ENCODE measurements at places on chromosomes 5 and 9.

DNA sequence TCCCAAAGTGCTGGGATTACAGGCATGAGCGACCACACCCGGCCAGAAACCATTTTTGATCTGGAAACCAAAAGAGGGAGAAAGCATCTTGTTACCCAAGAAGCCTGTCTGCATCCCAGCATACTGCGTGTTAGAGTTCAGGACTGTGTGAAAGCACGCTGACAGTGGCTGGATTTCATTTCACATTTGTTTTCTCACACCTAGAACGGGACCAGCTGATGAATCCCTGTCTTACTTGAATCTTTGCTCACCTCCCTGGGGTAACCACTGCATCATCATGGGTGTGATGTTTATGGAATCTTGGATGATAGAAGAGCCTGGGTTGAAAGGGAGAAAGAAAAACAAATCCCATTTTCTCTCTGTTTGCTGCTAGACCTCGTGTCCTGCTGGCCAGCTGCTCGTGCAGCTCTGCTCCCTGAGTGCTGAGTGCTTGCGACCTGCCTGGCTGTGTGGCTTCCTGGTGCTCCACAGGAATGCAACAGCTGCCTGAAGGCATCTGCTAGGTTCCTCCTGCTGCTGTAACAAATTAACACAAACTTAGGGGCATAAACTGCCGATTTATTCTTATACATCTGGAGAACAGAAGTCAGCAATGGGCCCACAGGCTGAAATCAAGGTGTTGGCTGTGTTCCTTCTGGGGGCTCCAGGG, 378.3 kb upstream of the DAP start:
- no peak for DNase-seq

- DNase-seq = no peak
Measured at GRCh38 chr9:121499177-121499426, 542 bp downstream of the GGTA1 start.

- DNase-seq = no peak
Measured at GRCh38 chr5:155512329-155512728, 498.8 kb downstream of the KIF4B start.

DNA sequence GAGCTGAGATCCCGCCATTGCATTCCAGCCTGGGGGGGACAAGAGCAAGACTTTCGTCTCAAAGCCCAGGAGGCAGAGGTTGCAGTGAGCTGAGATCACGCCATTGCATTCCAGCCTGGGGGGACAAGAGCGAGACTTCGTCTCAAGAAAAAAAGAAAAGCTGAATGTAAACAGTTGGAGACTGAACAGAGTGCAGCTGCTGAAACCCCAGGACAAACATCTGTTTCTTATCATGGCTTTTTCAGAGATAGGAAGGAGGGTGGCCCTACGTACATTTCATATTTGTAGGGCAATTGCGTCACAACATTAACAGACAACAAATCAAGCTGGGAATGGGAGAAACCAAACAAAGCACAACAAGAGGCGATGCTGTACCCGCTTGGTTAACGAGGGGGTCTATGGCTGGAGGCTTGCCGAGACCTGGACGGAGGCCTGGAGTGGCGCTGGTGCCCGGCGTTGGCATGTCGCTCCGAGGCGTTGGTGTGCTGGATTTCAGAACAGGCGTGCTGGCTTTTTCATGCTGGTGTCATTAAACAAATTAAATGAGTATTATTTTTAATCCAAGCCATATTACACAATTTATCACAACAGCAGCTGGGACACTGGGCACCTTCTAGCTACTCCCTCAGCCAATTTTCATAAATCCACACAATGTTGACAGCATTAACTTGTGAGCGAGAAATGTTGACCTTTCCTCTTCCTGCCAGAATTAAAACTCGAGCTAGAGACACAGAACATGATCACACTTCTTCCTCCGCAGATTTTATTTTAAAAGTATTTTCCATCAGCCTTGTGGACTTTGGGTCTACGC, 76.1 kb downstream of the TLE1 start:
- no peak for DNase-seq

- no peak for DNase-seq
Measured at GRCh38 chr9:78021697-78022096, 9.9 kb downstream of the GNAQ start.

GRCh38 chr9:34611251-34611810, 566 bp downstream of the RPP25L start:
- DNase-seq = no peak

DNA sequence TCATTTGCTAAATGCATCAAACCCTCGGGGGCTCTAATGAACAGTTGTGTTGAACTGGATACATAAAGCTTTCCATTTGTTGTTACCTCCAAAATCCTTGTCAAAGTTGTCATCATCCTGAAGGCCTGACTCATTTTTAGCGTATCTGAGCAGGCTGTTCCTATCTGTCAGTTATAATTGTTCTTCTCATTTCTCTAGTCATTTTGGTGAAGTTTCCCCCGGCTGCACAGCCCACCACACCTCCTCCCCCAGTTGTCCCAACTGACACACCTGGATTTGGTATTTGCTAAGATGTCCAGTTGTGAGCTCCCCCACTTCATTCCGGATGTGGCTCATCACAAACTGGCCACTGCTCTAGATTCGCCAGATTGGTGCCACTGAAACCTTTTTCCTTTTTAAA, 27.7 kb downstream of the ZFAND5 start:
- no peak for DNase-seq

DNA sequence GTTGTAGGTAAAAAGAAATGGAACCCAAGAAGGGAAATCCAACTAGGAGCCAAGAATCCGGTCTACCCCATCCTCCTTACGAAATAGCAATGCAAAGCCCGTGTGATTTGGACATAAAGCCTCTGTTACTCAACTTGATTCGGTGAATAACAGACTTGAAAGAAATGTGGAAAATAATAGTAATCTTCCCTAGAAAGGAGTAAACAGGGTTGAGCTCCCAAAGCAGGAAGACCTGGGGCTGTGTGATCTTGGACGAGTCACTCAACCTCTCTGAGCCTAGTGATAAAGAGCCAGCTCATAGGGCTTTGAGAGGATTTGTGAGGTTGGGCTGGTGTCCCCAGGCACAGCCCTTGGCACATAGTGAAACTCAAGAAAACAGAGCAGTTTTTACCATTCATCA, 42.7 kb upstream of the IL17B start:
- DNase-seq = no peak

- DNase-seq = no peak
Measured at GRCh38 chr5:173296737-173297676, 31.2 kb downstream of the STC2 start.

GRCh38 chr9:4309806-4310205, 9.9 kb upstream of the GLIS3 start:
- DNase-seq = no peak

DNA sequence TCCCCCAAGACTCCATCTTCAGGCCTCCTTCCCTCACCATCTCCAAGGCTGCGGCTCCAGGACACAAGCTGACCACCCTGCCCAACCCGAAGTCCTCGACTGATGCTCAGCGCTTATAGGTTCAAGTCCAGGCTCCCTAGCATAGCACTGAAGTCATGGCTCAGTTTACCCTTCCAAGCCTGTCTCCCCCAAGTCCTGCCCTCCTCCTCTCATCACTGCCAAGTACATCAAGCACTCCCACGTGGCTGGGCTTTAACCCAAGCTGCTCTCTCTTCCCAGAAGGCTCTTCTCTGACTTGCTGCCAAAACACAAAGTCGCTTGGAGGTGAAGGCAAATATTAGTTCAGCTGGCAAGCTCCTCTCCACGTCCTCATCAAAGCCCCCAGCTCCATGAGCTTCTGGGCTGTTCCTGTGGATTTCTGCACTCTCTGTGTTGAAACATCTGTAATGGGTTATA, 22.1 kb upstream of the MARCHF6 start:
- DNase-seq = no peak

- DNase-seq = no peak
Measured at GRCh38 chr5:32131604-32132003, 42.5 kb downstream of the GOLPH3 start.

DNA sequence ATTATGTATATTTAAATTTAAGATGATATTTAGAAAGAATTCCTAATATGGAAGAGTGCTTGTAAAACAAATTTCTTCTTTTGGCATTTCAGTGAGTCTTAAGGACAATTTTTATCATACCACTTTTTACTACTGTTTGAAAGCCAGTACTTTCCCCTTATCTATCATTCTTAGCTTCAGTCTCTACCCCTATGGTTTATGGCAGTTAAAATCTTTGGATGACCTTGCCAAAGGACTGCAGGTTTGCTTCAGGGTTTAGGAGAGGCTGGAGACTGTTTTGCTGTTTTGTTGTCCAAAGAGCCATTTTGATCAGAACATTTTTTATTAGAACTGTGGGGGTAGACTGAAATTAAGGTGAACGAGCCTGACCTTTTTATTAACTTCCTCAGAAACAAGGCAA, 30.8 kb downstream of the SLC38A9 start:
- DNase-seq = no peak

GRCh38 chr9:105858877-105859276, 164.5 kb downstream of the TMEM38B start:
- DNase-seq = no peak

- DNase-seq = no peak
Measured at GRCh38 chr5:121105921-121106320, 641.8 kb downstream of the PRR16 start.

- peak; percentile 92 for DNase-seq
Measured at GRCh38 chr5:178505639-178506407, 84.4 kb downstream of the COL23A1 start.

DNA sequence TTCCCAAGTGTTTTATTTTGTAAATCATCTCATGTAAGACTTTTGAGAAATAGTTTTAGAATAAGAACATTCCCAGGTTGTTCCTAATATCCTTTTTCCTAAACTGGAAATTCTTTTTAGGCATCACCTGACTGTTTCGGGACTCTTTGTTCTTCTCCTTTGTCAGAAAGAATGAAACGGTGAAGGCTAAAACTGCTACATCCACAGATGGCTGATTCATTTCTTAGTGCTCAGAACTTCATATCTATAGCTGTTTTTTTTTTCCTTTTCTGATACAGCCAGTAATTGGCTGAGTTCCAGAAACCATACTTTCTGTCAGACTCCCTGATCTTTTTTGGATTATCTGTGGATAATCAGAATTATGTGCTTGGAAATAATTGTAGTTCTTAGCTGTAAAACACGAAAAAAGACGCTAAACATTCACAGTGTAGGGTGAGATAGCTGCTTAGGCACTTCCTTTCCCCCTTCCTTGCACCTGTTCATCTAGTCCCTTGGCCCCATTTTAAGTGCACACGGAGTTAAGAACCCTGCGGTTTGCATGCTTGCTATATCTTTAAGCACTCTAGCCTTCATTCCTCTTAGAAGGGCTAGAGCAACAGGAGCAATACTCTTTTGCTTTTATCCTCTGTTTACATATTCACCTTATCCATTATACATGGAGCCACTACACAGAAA, 283.9 kb downstream of the PJA2 start:
- DNase-seq = no peak

- no peak for DNase-seq
Measured at GRCh38 chr9:14660721-14661120, 32.5 kb downstream of the ZDHHC21 start.

DNA sequence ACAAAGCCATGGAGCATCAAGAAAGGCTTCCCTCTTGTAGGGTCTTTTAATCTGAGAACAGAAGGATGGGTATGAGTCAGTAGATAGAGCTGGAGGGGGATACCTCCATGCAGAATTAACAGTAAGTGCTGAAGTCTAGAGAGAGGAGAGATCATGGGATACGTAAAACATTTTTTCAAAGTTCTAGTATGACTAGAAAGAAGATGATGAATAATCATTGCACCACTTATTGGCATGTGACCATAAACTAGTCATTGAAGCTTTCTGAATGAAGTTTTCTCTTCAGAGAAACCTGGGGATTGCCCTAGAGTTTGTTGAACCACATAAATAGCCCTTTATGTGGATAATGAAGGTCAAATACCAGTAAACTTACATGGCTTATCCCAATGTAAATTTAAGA, 48.6 kb upstream of the PTPRD start:
- DNase-seq = no peak

DNA sequence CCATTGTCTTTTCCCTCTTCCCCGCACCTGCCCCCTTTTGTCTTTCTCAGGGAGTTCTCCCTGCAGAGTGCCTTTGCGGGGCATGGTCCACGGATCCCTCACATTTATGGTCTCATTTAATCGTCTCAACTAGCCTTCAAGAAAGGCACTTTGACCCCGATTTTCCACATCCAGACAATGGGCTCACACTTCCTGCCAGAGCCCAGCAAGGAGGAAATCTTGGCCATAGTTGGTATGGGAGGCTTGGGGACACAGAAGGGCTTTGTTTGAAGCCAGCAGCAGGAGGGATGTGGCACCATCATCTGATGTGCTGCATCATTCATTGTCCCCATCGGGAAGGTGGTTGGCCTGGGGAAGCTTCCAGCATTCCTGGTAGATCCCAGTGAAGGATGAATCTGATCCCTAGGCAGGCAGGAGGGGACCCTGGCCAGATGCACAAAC, 24.9 kb downstream of the GSN start:
- no peak for DNase-seq

DNA sequence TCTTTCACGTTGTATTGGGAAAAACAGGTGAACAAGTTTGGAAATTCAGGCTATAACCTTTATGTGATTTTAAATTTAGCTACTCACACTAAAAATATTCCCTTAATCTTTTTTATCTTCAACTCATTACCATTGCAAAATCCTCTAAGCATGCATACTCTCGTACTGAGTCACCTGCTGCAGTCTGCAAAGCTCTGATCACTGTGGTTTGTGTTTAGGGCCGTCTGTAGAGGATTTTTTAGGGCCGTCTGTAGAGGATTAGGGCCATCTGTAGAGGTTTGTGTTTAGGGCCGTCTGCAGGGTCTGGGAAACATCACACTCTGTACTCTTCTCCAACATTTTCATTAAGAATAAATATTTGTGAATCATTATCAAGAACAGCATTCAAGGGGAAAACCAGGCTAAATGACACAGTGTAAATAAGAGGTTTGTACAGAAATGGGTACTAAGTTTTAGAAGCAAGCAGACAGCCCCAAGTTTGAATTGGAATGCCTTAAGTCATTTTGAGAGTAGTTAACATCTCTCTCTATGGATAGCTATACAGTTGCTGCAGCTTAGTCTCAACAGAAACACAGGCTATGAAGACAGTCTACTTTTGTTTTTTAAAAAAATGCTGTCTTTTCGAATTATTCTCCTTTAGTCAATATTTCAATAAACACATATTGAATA, 155.0 kb upstream of the TSLP start:
- DNase-seq = no peak

GRCh38 chr5:113615708-113616107, 102.2 kb downstream of the YTHDC2 start:
- DNase-seq = no peak

GRCh38 chr5:65133477-65134110, 348.1 kb downstream of the ADAMTS6 start:
- no peak for DNase-seq

- DNase-seq = no peak
Measured at GRCh38 chr5:138922494-138922893, 47.4 kb upstream of the LRRTM2 start.

- DNase-seq = no peak
Measured at GRCh38 chr5:147554261-147554817, 44.5 kb upstream of the DPYSL3 start.

- no peak for DNase-seq
Measured at GRCh38 chr9:134600371-134600770, 41.2 kb upstream of the COL5A1 start.
